Activated gamma-delta T cell (primary cell): ENCODE measurements at places on chromosomes 7 and 10.

- no peak for DNase-seq
These were observed 135.9 kb downstream of the TAX1BP1 start for GRCh38 chr7:27875832-27876231.

- DNase-seq, result no peak
These were observed 102.3 kb upstream of the PLXDC2 start for GRCh38 chr10:19713800-19714525.

GRCh38 chr10:30413996-30414576, 19.9 kb upstream of the MAP3K8 start:
- no peak for DNase-seq

DNA sequence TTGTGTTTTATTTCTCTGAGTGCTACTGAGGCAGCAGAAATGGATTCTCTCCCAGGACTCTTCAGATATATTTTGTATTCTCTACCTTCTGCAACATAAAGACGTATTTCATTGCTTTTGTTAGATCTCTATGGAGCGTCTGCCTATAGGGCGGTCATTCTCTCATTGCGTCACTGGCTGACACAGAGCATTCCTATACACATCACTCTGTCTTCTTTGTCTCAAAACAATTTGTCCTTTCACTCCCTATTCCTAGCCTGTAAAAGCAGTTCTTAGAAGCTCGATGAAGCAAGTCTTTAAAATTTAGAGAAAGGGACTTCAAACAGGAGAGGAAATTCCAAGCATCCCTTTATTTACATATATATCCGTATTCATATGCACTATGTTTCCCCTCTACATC, 120.6 kb downstream of the CPED1 start:
- no peak for DNase-seq

- DNase-seq, result no peak
These were observed 230.9 kb downstream of the CREB5 start for GRCh38 chr7:28643188-28643569.

- DNase-seq, result no peak
These were observed 97.4 kb upstream of the NUPR2 start for GRCh38 chr7:56213574-56213973.

- DNase-seq, result no peak
These were observed 157.9 kb downstream of the PLXDC2 start for GRCh38 chr10:19974138-19974537.

GRCh38 chr10:123990889-123991288, 99.3 kb upstream of the CPXM2 start:
- DNase-seq, result no peak

DNA sequence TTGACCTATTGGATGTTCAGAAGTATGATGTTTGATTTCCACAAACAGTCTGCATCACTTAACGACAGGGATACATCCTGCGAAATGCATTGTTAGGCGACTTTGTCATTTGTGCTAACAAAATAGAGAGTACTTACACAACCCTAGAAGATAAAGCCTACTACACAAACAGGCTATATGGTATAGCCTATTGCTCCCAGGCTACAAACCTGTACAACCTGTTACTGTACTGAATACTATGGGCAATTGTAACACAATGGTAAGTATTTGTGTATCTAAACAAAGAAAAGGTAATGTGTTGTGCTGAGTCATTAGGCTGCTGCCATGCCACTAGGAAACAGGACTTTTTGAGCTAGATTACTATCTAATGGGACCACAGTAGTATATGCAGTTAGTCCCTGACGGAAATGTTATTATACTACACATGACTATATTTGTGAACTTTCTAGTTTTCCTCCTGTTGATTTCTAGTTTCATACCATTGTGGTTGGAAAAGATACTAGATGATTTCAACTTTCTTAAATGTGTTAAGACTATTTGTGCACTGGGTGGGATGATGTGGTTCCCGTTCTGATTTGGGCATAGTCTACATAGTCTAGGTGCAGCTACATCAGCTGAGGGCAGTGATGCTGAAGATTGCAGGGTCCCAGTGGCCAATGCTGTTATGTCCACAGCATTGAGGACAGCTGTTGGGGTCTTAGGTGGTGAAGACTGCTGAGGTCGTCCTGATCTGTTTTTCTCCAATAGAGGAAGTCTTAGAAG, 161.7 kb downstream of the HTR7 start:
- no peak for DNase-seq

- no peak for DNase-seq
These were observed 247.9 kb upstream of the PCDH15 start for GRCh38 chr10:55048830-55049498.

DNA sequence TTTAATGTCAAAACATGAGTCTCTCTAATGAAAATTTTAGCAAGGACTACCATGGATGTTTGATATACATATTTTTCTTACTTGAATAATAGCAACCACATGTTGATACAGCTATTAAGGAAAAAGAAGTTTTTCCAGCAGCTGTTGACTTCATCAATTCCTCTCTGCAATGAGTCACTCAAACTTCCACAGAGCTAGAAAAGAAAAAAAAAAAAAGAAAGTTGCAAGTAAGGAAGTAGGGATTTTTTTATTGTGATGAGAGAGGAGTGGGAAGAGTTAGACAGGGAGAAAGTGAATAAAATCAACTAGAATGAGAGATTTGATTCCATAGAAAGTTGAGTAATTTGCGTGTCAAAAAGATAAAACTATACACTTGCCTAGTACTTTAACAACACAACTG, 46.2 kb downstream of the CAV1 start:
- DNase-seq, result no peak

GRCh38 chr10:81104494-81104893, 566.8 kb downstream of the SH2D4B start:
- DNase-seq, result no peak

DNA sequence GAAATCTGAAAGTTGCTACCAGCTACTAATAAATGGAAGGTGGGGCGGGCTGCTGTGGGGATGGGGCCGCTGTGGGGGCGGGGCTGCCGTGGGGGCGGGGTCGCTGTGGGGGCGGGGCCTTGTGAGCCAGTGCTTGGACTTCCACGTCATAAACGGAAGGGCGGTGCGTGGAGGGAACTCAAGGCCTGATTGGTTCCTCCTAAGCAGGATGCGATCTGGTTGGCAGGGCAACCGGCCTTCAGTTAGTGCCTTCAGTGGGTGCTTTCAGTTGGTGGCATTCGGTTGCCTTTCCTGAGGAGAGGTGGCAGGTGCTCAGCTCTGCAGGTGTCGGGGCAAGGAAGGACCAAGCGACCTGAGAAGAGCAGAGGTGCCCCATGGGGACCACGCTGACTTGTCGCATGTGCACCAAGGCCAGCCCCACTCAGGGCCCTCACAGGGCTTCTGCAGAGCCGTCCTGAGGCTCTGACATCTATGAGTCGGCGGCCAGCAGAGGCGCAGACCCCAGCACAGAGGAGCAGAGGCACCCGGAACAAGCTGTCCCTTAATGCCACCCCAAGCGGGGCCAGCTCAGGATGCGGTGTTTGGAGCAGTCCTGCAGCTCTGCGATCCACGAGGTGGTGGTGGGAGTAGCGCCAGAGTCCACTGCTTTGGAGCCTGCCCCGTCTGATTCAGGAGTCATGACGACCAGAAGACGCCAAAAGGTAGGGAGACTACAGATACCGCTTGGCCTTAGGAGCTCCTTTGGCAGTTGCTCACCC, 54.4 kb upstream of the PDSS1 start:
- DNase-seq, result no peak

DNA sequence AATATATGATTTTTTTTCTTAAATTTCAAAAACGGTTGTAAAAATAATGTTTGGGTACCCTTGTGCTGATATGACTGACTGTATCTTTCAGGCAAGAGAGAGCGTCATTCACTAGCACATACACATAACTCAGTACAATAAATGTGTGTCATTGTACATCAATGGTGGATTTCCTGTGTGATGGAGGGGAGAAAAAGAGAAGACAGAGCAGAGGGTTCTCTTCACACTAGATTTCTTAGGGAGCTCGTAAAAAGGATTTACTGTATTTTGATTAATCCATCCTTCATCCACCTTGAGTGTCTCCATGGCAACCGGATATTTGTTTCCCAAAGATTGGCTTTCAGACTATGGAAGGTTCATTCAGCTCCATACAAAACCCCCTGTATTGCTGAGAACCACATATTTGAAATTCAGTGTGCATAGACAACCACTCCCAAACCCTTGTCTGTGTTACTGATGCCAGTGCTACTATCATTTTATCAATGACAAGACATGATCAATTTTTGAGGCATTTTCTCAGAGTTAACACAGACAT, 150.6 kb downstream of the AKR1D1 start:
- no peak for DNase-seq

DNA sequence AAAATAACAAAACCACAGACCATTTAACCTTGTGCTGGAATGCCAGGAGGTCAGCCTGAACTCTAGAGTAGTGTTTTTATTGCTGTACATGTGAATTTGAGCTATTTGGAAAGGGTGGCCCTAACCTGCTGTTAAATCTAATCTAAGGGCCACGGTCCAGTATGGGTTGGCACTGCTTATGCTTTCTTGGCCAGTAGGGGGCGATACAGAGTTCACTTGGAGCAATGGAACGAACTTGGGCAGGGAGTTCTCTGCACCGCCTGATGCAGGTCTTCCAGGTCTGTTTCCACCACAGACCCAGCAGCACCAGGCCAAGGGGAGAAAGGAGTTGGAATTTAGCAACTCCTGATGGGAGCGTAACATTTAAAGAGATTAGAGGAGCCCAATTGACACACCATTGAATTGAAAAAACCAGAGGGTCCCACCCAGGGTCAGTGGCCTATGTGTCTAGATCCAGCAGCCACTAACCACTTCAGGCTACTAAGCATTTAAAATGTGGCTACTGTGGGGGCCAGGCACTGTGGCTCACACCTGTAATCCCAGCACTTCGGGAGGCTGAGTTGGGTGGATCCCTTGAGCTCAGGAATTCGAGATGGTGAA, 75.7 kb upstream of the EFCAB10 start:
- no peak for DNase-seq

DNA sequence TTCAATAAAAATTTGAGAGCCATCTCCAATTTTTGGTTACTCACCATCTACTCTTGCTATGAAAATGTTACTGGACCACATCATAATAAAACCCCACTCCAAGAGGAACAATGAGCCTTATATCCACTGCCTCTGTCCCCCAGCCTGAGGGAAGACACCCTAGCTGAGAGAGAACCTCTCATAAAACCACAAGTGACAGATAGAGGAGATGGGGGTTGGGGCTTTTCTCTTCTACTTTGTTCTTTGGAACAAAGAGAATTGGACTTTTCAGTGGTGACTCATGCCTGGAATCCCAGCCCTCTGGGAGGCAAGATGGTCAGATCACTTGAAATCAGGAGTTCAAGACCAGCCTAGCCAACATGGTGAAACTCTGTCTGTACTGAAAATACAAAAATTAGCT, 27.6 kb upstream of the TAS2R16 start:
- no peak for DNase-seq

DNA sequence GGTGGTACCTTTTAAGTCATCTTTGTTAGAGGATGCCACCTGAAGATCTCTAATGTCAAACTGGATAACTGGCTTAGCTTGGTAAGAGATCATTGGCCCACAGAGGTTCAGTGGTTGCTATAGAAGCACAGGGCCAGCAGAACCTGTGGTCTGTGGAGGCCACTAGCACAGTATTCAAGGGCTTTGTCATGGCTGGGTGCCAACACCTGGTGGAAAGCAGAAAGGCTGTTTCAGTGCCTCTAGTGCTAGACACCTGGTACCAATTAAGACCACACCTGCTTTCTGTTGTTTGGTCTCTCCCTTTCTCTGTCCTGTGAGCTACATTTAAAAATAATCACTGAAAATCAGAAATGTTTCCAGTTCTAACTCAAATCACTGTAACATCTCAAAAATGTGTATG, 10.0 kb upstream of the PCGF5 start:
- DNase-seq, result no peak

DNA sequence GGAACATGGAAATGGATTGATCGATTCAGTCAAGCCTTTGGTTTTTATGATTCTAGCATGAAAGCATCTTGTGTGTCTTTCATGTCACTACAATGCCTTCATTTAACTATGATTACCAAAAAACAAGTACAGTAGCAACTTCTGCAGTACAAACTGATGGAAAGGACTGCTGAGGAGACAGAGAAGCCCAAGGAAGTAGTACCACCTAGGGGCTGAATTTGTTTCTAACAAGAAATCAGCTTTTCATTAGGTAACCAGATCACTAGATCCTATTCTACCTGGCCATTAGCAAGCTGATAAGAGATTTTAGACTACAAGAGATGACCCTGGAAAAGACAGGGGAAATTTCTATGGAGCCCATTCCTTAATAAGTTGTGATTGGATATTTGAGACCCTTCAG, 3.2 kb upstream of the IFIT1 start:
- DNase-seq, result no peak

- DNase-seq, result no peak
These were observed 663.2 kb upstream of the ANKRD30A start for GRCh38 chr10:36462194-36462593.

DNA sequence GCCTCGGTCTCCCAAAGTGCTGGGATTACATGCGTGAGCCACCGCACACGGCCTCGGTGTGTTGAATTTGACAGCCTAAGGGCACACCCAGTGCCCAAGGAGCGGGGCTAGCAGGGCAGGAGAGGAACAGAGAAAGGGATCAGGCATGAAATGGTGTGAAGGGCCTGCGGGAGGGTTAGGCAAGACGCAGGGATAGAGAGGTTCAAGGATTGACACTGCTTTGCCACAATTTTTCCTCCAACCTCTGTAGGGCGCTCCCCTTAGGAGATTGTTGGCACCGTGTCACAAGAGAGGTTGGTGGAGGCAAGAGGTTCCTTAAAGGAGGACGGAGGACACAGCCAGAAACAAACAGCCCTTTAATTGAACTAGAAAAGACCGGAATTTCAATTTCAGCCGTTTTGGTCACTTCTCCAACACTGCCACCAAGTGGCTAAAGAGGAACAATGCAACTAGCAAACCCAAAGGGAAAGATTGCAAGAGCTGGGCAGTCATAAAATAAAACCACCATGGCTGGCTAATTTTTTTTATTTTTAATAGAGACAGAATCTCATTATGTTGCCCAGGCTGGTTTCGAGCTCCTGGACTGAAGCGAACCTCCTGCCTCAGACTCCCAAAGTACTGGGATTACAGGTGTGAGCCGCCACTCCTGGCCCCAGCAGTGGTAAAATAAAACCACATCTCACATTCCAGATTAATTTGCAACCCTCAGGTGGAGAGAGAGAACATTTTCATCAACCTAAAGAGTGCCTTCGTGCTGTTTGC, 6.9 kb upstream of the CREB3L2 start:
- DNase-seq, result no peak

GRCh38 chr7:155787171-155787851, 25.0 kb downstream of the SHH start:
- no peak for DNase-seq

DNA sequence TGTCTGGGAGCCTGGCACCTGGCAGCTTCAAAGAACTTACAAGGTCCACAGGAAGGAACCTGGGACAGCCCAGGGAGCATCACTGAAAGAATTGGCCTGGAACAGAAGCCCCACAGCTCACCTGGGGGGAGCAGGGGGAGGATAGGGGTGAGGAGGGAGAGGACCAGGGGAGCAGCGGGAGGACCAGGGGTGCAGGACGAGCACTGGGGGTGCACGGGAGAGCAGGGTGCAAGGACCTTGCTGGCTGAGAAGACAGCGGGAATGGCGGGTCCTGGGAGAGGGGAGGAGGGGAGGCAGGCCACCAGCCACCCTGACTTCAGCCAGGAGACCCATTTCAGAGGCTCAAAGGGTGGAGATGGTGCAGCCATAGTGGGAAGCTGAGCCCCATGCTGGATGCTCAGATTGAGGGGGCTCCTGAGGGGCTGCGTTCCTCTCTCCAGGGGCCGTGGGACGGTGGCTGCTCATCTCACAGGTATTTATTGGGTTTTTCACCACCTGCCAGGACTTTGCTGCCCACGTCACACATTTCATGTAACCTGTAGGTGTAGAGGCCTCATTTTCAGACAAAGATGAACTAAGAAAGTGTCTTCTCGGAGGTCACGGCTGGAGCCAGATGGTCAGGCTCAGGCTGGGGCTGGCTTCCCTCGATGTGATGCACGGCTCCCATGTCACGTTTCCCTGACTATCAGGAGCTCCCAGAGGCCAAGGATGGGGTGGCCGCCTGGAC, 110.1 kb downstream of the WDR37 start:
- DNase-seq, result no peak
